Esophagus squamous epithelium (tissue), 5 donors: ENCODE measurements at places on chromosomes 12 and 14. TPM values are rescaled to one million over a fixed set of nuclear protein-coding genes. Genes with fewer than 3 reads are reported as not detected.

The PRPH gene
- total RNA-seq, result not detected

The AQP2 gene
- total RNA-seq, result not detected

The TRPV4 gene
- 3.8 TPM for total RNA-seq

DNA sequence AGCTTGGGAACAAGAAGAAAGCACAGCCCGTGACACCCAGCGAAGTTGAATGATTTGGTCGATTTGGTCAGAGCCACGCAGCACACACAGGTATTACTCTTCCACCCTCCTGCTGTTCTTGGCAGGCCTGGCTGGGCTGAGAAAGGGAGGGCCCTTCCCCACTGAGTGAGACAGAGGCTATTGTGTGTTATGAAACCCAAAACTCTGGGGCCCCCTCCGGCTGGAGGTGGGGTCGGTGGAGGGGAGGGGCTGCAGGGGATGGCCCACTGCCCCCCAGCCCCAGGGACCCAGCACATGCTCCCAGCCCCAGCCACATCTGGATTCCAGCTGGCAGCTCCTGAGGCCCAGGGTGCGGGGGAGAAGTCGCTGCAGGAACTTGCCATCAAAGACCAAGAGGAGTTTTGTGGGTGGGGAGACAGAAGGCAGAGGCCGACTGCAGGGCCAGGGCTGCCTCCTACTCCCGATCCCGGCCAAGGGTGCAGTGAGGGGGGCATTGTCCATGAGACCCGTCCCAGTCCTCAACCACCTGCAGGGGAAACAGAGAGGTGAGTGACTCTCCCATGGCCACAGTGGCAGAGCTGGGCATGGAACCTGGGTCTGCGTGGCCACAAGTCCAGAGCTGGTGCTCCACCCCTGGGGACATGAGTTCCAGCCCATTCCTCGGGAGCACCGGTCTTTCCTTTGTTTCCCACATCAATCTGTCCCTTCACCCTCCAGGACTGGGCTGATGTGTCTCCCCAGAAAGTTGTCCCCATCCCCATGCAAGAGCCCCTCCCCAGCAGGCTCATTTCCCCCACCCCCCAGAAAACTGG, 8.7 kb downstream of the TMEM119 start:
- H3K4me1 ChIP-seq, result peaks cover 5% of the 10 kb centered on the region
- no peak for DNase-seq
- no peak overlapping the region for H3K27ac ChIP-seq
- H3K27me3 ChIP-seq, result no peaks in the 10 kb centered on the region
- no peak overlapping the region for H3K4me3 ChIP-seq
- H3K36me3 ChIP-seq, result no peaks in the 10 kb centered on the region

GRCh38 chr12:402029-402389, 565 bp downstream of the CCDC77 start:
- H3K4me1 ChIP-seq, result peaks cover 24% of the 10 kb centered on the region
- DNase-seq, result no peak
- H3K27me3 ChIP-seq, result no peaks in the 10 kb centered on the region
- H3K27ac ChIP-seq, result peak overlapping the region; percentile 83
- H3K36me3 ChIP-seq, result no peaks in the 10 kb centered on the region
- peak overlapping the region; percentile 61 for H3K4me3 ChIP-seq
